ENCODE measurements at places on chromosomes 7 and 10.
A peak's percentile ranks its signal among the peaks of the same experiment; 100 is the strongest.

DNA sequence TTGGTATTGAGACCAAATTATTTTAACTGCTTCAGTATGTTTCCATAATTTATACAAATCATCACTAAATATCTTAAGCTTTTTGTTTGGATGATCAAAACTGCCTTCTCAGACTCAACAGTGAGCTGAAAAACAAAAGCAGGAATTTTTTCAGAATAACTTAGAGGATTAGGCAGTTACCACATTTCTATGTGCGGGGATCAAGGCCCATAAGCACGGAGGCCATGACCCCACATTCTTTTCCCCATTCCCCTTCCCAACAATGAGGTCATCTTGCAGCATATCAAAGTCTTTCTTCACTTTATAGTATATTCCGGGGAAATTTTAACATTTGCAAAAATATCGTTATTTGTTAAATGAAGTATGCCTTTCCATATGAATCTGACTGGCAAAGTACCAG, 125.8 kb downstream of the ELMO1 start:
- DNase-seq = peak; percentile 56

DNA sequence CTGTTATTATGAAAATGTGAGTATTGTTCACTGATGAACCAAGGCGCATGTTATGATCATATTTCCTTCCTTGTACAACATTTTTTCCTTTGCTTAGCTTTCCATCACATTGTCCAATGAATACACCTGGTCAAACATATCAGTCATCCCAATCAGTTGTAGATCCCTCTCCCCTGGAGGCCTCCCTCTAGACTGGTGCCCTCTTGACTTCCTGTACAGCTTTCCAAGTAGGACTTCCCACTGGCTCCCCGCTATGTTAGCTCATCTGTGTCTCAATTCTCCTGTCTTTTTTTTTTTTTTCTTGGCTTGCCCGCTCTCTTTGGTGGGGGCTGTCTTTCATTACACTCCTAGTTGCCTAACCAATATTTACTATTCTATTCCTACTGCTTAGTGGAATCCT, 214.2 kb upstream of the NPY start:
- DNase-seq = no peak

GRCh38 chr7:132817949-132818348, 241.7 kb upstream of the PLXNA4 start:
- no peak for DNase-seq

- DNase-seq = no peak
These were observed 28.8 kb downstream of the PAX2 start for GRCh38 chr10:100774223-100774622.

DNA sequence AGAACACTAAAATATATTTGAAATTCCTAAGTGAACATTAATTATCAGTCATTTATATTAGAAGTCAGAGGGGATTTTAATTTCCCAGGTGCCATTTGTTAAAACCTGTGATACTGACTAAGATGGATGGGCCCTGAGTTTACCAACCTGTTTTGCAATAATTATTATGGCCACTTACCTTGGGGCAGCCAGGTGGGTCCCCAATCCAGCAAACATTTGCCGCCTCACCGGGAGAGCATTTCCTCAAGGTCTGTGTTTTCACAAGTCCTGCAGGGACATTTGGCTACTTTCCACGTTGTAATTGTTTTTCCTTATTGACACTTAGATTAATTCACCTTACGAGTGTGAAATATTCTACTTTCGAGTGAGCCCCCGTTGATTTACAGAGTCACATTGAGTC, 251.2 kb upstream of the PPP2R2D start:
- DNase-seq = no peak

DNA sequence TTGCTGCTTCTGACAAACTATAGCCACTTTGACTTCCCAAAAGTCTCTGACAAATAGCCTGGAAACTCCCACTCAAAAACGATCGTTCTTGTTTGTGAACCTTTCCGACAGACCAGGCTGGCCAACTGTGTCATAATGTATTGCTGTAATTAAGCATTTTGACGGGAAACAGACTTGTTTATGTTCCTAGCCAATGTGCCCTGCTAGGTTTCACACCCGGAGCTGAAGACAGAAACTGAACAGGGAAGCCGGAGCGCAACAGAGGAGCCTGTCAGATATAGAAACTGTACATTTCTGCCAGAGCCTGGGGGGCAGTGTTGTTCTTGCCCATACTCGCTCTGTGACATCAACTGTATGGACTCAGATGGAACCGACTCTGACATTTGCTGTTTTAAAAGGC, 55.3 kb upstream of the C7orf33 start:
- no peak for DNase-seq

GRCh38 chr7:106418094-106418493, 133.3 kb upstream of the NAMPT start:
- no peak for DNase-seq

DNA sequence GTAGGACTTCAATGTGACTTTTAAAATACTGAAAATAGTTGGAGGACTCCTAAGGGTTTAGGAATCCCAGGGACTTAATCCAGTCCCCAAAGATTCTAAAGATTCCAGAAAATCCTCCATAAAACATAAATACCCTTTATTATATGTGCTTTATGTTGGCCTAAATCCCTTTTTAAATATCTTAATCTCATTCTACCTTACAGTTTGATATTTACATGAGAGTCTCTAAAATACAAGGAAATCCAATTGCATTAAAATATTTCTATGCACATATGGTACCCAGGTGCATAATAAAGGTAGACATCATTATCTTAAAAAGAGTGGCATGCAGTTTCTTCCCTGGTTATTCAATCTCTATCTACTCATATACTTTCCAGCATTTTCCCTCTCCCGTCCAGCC, 51.8 kb downstream of the BPGM start:
- no peak for DNase-seq

DNA sequence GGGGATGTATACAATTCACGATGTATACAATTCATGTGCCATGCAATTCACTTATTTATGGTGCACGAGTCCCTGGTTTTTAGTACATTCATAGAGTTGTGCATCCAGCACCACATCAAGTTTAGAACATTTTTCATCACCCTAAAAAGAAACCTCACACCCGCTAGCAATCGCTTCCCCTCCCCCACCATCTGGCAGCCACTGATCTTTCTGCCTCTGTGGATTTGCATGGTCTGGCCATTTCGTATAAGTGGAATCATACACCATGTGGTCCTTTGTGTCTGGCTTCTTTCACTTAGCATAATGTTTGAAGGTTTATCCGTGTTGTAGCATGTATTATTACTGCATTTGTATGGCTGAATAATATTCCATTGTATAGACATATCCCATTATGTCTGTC, 52.1 kb downstream of the PRF1 start:
- DNase-seq = no peak

DNA sequence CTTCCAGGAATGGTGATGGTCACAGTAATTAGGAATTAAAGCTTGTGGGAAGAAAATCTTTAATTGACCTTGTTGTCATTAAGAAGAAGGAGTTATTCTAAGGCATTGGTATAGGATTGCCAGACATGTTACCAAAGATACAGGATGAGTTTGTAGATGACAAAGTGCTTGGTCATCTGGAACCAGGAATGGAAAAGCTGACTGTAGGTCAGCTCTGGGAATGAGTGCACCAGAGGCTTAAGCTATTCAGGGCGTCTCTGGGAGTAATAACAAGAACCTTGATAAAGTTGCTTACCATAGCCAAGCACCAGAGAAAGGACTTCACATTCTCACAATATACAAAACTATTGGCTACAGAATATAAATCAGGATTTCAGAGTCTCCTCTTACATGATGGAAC, 89.0 kb downstream of the PHTF2 start:
- DNase-seq = no peak

Measured in HAP-1 (cell line).